Naive thymus-derived CD4-positive, alpha-beta T cell (primary cell): ENCODE measurements at places on chromosomes 5 and 9. TPM values are rescaled to one million over a fixed set of nuclear protein-coding genes. Genes with fewer than 3 reads are reported as not detected.

The LECT2 gene
- total RNA-seq: not detected

DNA sequence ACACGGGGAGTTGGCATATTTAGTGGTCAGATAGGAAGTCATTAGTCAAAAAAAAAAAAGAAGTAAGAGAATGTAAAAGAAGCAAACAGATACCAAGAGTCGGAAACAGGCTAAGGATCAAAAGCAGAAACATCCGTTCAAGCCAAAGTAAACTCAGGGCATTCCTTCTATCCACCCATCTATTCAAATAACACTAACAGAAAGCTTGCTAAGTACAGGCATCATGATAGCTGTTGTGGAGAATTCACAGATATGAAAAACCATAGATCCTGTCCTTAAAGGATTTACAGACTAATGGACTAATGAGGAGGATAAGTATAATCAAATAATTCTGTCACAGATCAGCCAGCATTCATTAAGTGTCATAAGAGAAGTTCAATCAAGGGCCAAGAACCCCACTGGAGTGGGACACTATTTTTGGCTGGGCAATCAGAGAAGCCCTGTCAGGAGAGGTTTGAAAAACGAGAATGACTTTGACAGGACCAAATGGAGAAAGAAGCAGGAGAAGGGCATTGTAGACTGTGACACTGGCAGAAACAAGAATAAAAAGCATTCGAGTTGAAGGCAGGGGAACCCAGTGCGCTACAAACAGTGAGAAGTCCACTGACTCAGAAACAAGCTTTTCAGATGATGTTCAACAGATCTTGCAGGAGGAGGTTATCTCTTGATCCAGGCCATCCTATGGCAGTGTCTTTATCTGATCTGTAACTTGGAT, 154.2 kb upstream of the TSLP start:
- DNase-seq: no peak

DNA sequence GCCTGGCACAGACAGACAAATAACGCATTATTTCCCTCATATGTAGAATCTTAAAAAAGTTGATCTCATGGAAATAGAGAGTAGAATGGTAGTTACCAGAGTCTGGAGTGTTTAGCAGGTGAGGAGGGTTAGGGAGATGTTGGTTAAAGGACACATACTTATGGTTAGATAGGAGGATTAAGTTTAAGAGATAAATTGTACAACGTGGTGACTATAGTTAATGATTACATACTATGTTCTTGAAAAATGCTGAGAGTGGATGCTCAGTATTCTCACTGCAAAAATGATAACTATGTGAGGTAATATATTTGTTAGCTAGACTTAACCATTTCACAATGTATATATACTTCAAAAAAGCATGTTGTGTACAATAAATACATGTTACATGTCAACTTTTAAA, 38.0 kb downstream of the CERT1 start:
- DNase-seq: no peak

DNA sequence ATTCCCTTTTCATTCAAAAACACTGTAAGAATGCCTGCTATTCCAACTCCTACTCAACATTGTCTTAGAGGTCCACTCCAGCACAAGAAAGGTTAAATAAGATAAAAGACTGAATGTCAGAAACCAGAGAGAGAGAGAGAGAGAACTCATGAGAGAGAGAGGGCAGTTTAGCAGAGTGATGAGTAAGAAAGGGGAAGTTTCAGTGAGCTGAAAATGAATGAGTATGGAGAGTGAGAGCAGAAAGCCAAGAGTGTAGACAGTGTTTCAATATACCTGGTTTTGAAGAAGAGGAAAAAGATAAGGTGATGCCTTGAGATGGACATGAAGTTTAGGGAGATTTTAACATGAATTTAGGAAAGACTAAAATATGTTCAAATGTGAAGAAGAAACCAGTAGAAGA, 528.0 kb upstream of the SEMA6A start:
- no peak for DNase-seq

The RFK gene
- 11.3 TPM for total RNA-seq

The OSMR gene
- total RNA-seq: not detected

The C9 gene
- total RNA-seq: not detected

GRCh38 chr5:9430306-9430705, 115.6 kb downstream of the SEMA5A start:
- no peak for DNase-seq

The PLPPR1 gene
- not detected for total RNA-seq

DNA sequence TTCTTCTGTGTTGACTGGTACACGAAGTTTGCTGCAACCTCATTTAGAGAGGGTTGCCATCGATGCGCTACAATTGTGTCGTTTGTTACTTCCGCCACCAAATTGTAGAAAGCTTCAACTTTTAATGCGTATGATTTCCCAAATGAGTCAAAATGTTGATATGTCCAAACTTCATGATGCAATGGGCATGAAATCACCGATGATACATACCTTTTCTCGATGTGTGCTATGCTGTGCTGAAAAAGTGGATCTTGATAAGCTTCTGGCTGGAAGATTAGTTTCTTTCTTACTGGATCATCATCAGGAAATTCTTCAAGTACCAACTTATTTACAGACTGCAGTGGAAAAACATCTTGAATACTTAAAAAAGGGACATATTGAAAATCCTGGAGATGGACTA, 65.7 kb downstream of the TMEM38B start:
- DNase-seq: no peak

- DNase-seq: no peak
Measured at GRCh38 chr9:69981686-69982445, 61.8 kb upstream of the MAMDC2 start.

GRCh38 chr5:1436036-1436435, 9.2 kb downstream of the SLC6A3 start:
- DNase-seq: no peak

The RNF44 gene
- 260 TPM for total RNA-seq

The ZFP37 gene
- total RNA-seq: 0.28 and 0.41 TPM in 2 replicates

GRCh38 chr5:79488058-79488457, 25.9 kb downstream of the HOMER1 start:
- no peak for DNase-seq

DNA sequence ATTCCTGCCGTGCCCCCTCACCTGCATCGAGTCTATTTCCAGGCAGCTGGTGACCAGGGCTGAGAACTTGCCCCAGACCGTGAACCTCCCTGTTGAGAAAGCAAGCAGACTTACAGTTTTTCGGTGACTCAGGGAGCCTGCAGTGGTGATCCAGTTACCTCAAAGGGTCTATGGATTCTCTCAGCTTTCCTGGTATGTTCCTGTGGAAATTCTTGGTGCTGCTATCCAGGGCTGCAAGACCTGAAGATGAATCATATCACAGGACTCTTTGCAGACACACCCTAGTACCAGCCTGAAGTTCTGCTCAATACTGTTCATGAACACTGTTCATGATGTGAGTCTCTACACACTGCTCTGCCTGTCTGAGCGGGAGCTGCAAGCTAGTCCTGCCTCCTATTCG, 154.7 kb downstream of the WDR70 start:
- DNase-seq: no peak

- no peak for DNase-seq
Measured at GRCh38 chr9:24939109-24939850, 393.6 kb upstream of the IZUMO3 start.

The ANKRD18A gene
- 2.4 and 2.7 TPM in 2 replicates for total RNA-seq

The PCDHGB4 gene
- total RNA-seq: 0.08 TPM

The HMMR gene
- total RNA-seq: not detected

- DNase-seq: no peak
Measured at GRCh38 chr5:171724468-171725204, 61.0 kb upstream of the SMIM23 start.

GRCh38 chr5:11164531-11165294, 403.7 kb upstream of the DAP start:
- no peak for DNase-seq
